ENCODE measurements at places on chromosomes 13 and 19.

DNA sequence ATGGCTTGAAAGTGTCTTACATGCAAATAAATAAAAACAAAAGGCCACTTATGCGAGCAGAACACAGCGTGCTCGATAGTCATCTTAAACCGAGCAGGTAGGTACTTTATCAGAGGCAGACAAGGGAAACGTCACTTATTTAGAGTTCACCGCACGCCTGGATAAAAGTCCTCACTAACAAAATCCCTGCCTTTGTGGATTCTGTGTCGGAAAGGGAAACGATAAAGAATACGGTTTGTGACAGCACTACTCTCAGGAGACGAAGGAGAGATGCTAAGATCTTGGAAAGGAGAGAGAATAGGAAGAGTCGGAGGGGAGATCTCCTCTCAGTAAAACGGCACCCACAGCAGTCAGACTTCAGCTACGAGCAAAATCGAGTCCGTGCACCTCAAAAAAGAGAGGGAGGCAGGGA, 581 bp downstream of the RCBTB1 start:
- no peak for DNase-seq

DNA sequence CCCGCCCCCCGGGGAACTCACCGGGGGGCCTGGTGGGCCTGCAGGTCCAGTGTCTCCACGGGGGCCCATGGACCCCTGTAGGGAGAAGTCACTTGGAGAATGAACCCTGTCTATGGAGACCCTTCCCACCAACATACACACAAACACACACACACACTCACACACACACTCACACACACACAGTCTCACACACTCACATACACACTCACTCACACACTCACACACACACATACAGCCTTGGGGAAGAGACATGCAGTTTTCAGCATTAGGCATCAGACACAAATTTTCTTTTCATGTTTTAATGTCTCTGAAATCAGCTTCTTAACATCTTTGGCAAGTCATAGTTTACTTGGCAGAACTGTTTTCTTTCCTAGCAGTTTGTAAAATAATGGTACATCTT, 31.0 kb upstream of the OLFM2 start:
- no peak for DNase-seq

GRCh38 chr19:3149526-3150505, 14.0 kb downstream of the GNA15 start:
- no peak for DNase-seq

DNA sequence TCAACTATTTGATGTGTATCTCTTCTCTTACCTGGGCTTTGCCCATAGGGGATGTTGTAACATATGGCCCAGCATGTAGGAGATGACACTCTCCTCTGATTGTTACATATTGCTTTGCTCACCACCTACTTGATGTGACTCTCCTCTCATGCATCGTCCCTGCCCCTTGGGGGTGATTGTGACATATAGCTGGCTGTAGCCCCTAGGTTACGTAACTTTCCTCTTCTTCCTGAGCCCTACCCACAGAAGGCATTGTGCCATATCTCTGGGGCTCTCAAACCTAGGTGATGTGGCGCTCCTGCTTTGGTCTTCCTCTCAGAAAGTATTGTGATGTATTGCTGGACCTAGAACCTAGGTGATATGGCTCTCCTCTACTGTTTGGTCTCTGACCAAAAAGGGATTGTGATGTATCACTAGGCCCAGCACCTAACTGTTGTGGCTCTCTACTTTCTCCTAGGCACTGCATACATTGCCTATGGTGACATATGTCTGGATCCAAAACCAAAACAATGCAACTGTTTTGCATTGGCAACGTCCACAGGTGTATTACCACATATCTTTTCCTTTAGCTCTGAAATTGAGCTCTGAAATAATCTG, 71.9 kb upstream of the ZNF724 start:
- no peak for DNase-seq

DNA sequence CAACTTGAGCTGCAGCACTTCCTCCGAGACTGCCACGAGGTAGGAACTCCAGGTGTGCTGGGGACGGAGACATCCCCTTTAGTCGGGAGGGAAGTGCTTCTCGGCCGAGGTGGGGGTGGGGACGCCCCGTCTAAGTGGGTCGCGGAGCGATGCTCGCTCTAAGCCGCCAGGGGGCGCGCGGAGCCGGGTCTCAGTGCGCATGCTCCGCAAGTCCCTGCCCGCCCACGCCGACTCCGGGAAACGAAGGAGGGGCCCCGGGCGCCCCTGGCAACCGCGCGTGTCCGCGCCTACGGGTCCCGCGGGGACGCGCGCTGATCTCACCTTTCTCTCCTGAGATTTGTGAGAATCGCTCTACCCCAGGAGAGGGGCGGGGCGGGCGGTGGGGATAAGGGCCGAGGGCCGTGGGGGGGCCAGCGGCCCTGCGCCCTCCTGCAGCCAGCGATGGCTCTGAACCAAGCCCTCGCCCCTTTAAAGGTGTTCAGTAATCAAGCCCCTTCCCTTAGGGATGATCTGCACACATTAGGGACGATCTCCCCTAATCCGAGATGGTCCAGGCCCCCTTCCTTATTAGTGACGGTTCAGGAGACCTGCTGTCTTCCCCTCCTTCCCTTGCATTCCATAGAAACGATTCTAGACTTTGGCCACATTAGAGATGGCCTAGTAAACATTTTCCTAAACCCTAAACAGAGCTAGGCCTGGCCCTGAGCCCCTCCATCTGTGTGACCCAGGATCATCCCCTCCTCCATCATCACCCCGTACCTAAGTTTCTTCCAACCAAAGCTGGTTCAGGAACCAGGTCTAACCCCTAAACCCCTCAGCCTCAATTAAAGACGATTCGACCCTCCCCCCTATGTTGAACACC, 47.3 kb upstream of the SHKBP1 start:
- peak; percentile 79 for DNase-seq

- no peak for DNase-seq
Measured at GRCh38 chr19:29121684-29122083, 91.3 kb downstream of the UQCRFS1 start.

GRCh38 chr13:46668302-46668720, 115.3 kb downstream of the LRCH1 start:
- no peak for DNase-seq

GRCh38 chr13:46736541-46737310, 60.2 kb downstream of the ESD start:
- no peak for DNase-seq

- no peak for DNase-seq
Measured at GRCh38 chr19:5228932-5229777, 111.5 kb downstream of the PTPRS start.

DNA sequence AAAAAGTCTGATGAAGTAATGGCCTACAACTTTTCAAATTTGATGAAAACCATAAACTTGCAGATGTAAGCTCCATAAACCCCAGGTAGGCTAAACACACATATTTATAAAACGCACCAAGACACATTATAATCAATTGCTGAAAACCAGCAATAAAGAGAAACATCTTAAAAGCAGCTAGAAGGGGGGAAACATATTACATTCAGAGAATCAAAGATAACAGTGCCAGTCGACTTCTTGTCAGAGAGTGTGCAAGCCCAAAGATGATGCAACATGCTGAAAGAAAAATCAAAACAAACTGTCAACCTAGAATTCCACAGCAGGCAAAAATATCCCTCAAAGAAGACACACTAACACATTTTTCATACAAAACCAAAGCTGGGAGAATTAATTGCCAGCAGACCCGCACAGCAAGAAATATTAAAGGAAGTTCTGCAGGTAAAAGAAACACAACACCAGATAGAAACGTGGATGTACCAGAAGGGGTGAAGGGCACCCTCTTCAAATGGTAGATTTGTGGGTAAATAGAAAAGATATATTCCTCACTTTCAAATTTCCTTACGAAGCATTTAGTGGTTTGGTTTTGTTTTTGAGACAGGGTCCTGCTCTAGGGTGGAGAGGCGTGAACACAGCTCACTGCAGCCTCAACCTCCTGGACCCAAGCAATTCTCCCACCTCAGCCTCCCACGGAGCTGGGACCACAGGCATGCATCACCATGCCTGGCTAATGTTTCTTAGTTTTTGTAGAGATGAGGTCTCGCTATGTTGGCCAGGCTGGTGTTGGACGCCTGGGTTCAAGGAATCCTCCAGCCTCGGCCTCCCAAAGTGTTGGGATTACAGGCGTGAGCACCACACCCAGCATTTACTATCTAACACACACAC, 16.5 kb upstream of the ATP1A3 start:
- DNase-seq: no peak

DNA sequence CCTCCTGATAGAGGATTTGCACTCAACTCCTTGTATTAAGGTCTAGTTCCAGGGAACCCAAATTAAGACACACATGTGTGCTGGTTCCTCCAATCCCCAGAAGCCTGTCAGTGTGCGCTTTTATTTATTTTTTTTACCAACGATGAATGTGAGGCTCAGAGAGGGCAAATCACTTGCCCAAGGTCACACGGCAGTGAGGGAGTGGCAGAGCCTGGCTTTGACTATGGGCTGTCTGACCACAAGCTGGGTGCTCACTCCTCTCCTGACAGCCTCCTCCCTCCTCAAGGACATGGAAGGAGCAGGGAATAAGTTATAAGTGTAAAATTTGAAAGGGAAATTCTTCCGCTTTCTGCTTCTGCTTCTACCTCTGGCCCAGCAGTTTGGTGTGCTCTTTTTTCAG, 48.9 kb downstream of the CYP4F22 start:
- no peak for DNase-seq

GRCh38 chr13:92415781-92416180, 810.8 kb upstream of the GPC6 start:
- DNase-seq: no peak

DNA sequence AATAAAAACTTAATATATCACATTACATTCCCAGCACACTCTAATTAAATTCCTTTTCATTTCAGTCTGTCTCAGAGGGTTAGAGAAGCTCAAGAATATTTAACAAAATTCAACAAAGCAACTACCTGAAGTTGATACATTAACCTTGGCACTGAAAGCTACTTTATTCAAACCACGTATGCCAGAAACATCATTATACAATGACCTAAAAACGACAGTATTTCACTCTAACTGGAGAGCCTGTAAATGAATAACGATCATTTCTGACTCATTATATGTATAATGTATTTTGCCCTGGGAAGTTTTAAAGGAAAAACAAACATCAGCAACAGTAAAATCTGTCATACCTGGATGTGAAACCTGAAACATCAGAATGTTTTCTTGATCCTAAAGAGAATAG, 270.1 kb downstream of the SLITRK5 start:
- no peak for DNase-seq
